ENCODE measurements at places on chromosomes 13 and 19. TPM values are rescaled to one million over a fixed set of nuclear protein-coding genes. Genes with fewer than 3 reads are reported as not detected.

The APOC4 gene
- not detected for total RNA-seq

The NXNL1 gene
- not detected for total RNA-seq

The CPT1C gene
- total RNA-seq: 11.5 TPM

The RAB20 gene
- total RNA-seq: 27.9 TPM

The IGFL1 gene
- 0.77 TPM for total RNA-seq

The SPTBN4 gene
- 0.81 TPM for total RNA-seq

The MYH14 gene
- 28.5 TPM for total RNA-seq

- no peak for DNase-seq
- H3K27me3 ChIP-seq: no peaks in the 10 kb centered on the region
- no peak overlapping the region for H3K4me3 ChIP-seq
- no peaks in the 10 kb centered on the region for H3K4me1 ChIP-seq
- H3K36me3 ChIP-seq: peaks cover 13% of the 10 kb centered on the region
- no peak overlapping the region for H3K27ac ChIP-seq
Observed at GRCh38 chr19:12597594-12597993, 13.0 kb downstream of the ZNF490 start.

- H3K4me1 ChIP-seq: no peaks in the 10 kb centered on the region
- DNase-seq: no peak
- no peak overlapping the region for H3K4me3 ChIP-seq
- peaks cover 2% of the 10 kb centered on the region for H3K27me3 ChIP-seq
- no peak overlapping the region for H3K27ac ChIP-seq
Observed at GRCh38 chr13:31476266-31476665, 263.1 kb upstream of the RXFP2 start.

DNA sequence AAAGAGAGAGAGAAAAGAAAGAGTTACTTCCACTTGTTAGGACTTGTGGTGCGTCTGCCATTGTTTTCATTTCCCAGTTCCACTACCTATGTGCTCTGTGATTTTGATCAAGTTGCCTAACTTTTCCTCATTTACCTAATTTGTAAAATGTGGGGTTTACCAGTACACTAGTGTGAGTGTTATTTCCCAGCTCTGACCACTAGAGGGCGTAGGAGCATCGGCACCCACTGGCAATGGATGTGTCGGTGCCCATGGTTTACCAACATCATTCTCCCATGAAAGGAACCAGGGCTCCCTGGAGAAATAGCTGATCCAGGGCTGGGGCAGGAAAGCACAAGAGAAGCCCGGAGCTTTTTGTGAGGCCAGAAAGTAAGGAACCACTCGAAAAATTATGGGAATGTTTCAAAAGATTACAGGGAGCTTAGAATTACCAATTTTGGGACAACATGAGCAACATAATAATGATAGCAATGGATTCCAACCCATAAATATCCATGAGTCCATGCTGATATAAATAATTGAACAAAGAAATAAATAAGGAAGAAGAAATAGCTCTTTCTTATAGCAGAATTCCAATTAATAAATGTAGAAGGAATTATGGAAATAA lies 15.1 kb upstream of the CEACAM4 start:
- DNase-seq: peak; percentile 71
- H3K27me3 ChIP-seq: peaks cover 12% of the 10 kb centered on the region
- H3K36me3 ChIP-seq: no peaks in the 10 kb centered on the region
- H3K4me1 ChIP-seq: no peaks in the 10 kb centered on the region

DNA sequence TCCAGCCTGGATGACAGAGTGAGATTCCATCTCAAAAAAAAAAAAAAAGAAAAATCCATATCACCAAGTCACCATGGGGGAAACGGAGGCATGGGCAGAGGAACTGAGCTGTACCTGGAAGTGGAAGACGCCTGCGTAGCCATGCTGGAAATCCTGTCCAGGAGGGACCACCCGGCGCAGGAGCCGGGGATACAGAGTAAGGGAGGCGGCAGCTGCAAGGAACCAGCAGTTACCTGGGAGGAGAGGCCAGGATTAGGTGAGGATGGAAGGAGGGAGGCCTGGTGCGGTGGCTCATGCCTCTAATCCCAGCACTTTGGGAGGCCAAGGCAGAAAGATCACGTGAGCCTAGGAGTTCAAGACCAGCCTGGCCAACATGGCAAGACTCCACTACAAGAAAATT lies 2.0 kb downstream of the CAPN12 start:
- no peaks in the 10 kb centered on the region for H3K27me3 ChIP-seq
- H3K4me1 ChIP-seq: no peaks in the 10 kb centered on the region
- H3K4me3 ChIP-seq: no peak overlapping the region
- no peak overlapping the region for H3K27ac ChIP-seq
- no peaks in the 10 kb centered on the region for H3K36me3 ChIP-seq
- no peak for DNase-seq

DNA sequence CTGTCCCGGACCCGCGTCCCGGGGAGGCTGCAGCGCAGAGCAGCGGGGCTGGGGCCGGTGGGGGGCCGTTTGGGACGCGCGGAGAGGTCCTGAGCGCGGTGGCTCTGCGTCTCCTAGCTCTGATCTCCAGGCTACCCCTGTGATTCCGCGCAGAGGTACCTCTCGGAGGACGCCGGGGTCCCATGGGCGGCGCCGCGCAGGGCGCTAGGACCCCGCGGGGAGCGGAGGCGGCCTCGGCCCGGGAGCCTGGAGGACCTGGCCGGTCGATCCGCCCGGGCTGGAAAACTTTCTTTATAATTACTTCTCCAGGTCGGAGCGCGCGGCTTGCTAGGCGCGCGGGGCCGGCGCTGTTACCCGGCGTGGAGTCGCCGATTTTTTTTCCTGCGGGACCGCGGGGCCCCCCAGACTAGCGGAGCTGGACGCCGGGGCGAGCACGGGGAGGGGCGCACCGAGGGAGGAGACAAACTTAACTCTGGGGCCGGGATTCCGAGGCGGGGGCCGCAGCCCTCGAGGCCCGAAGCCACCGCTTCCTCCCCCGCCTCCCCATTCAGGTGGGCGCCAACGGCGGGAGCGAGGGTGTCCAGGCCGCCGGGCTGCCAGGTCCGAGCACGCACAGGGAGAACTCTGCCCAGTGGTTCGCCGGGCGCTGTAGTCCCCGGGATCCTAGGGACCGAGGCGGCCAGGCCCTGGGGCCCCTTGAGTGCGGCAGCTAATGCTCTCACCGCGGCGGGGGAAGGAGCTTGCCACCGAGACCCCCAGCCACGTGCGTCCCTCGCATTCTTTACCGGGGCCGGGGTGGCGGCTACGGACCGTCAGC lies 848 bp upstream of the CEBPA start:
- H3K4me1 ChIP-seq: peaks cover 5% of the 10 kb centered on the region
- H3K36me3 ChIP-seq: no peaks in the 10 kb centered on the region
- DNase-seq: peak; percentile 32
- no peak overlapping the region for H3K27ac ChIP-seq
- H3K4me3 ChIP-seq: peak overlapping the region; percentile 71
- peaks cover 11% of the 10 kb centered on the region for H3K27me3 ChIP-seq

DNA sequence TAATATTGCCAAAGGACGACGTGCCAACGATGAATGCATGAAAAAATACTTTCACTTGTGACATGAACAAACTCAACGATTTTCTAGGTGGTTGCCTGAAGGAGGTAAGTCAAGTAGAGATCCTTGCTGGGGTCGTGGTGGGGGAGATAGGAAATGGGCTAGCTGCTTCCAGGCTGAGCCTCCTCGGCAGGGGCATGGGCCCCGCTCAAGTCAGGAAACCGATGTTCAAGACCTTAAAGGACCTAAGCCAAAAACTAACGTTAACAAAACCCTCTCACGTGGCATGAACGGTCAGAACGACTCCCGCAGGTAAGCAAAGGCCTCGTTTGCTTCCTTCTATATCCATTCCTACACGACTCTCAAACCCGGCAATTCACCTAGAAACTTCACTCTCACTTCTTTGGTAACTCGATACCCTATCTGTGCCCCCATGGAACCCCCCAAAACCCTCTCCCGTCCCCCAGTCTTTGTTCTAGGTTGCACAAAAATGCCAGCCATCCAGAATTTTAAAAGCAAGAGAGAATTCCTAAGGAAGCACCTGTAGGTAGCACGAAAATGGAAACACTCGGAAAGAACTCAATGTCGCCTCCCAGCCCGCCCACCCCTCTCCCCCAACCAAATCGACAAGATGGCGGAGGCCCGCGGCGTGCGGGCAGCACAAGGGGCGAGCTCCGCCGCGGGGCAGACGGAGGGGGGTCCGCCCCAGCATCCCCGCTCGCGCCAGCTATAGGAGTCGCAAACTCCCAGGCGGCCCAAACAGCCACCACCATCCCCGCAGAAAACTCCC lies 13.6 kb downstream of the ACP4 start:
- peak; percentile 33 for DNase-seq
- peak overlapping the region; percentile 85 for H3K27ac ChIP-seq

DNA sequence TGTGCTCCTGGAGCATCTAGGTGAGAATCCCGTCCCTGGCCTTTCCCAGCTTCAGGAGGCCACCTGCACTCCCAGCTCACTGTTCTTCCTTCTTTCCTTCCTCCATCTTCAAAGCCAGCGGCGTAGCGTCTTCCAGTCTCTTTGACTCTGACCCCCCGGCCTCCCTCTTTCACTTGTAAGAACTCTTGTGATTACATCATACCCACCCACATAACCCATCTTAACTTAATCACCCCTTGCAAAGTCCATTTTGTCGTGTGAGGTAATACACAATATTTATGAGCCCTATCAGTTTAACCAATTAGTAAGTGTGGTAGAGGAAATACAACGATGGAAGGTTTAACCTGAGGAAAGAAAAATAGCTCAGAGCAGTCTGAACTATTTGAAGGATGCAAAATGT lies 4.6 kb upstream of the CDC16 start:
- no peak overlapping the region for H3K4me3 ChIP-seq
- no peak overlapping the region for H3K27ac ChIP-seq
- no peaks in the 10 kb centered on the region for H3K36me3 ChIP-seq
- no peaks in the 10 kb centered on the region for H3K4me1 ChIP-seq
- H3K27me3 ChIP-seq: no peaks in the 10 kb centered on the region
- no peak for DNase-seq

- H3K4me3 ChIP-seq: no peak within 1 kb of the TSS
- H3K36me3 ChIP-seq: no peaks in the 10 kb centered on the region
- no peaks in the 10 kb centered on the region for H3K4me1 ChIP-seq
- no peak within 1 kb of the TSS for H3K27ac ChIP-seq
Observed at GRCh38 chr19:15614507-15615379, at the start of gene CYP4F8. Gene CYP4F8 (plus strand): TSS chr19:15615218. CDS start chr19:15615617, 399 bp downstream.

GRCh38 chr13:26007261-26008125 lies 44.3 kb downstream of the SHISA2 start:
- H3K27ac ChIP-seq: no peak overlapping the region
- no peak overlapping the region for H3K4me3 ChIP-seq
- no peaks in the 10 kb centered on the region for H3K27me3 ChIP-seq
- no peaks in the 10 kb centered on the region for H3K4me1 ChIP-seq
- peak; percentile 25 for DNase-seq

DNA sequence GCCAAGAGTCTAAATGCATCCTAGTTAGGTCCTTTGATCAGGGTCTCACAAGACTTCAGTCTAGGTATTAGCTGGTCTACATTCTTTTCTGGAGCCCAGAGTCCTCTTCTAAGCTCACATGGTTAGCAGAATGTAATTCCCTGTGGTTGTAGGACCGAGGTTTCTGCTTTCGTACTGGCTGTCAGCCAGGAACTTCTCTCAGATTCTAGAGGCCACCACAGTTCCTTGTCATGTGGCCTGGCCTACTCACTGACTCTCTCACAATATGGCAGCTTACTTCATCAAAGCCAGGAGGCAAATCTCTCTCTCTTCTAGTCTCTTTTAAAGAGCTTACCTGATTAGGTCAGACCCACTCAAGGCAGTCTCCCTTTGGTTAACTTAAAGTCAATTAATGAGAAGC lies 82.9 kb downstream of the POU4F1 start:
- no peaks in the 10 kb centered on the region for H3K4me1 ChIP-seq
- H3K27ac ChIP-seq: no peak overlapping the region
- no peak for DNase-seq
- no peaks in the 10 kb centered on the region for H3K27me3 ChIP-seq

GRCh38 chr13:41563341-41563983 lies 106.1 kb downstream of the RGCC start:
- H3K36me3 ChIP-seq: 0 out of 2 replicates have a peak, but pooled peaks cover 3% of the 10 kb centered on the region
- H3K4me3 ChIP-seq: no peak overlapping the region
- H3K27me3 ChIP-seq: no peaks in the 10 kb centered on the region
- peaks cover 4% of the 10 kb centered on the region for H3K4me1 ChIP-seq

GRCh38 chr13:41263261-41263971 lies at the start of gene MTRF1:
Gene MTRF1 (minus strand): TSS chr13:41263576. CDS start chr13:41260907, 2,669 bp downstream.
- 0 out of 2 replicates have a peak, but pooled peaks cover 5% of the 10 kb centered on the region for H3K4me1 ChIP-seq
- H3K27ac ChIP-seq: peak within 1 kb of the TSS; percentile 33
- H3K36me3 ChIP-seq: 0 out of 2 replicates have a peak, but pooled peaks cover 4% of the 10 kb centered on the region
- peak; percentile 73 for DNase-seq
- H3K27me3 ChIP-seq: no peaks in the 10 kb centered on the region
- H3K4me3 ChIP-seq: peak within 1 kb of the TSS; percentile 84

GRCh38 chr19:8352134-8352827 lies 9.2 kb upstream of the KANK3 start:
- peaks cover 21% of the 10 kb centered on the region for H3K4me1 ChIP-seq
- no peaks in the 10 kb centered on the region for H3K36me3 ChIP-seq
- DNase-seq: no peak
- peak overlapping the region; percentile 42 for H3K4me3 ChIP-seq

All from PC-3 (cell line).